Subcutaneous preadipocyte (primary cell): ENCODE measurements at places on chromosomes 1 and 21. TPM values are rescaled to one million over a fixed set of nuclear protein-coding genes. Genes with fewer than 3 reads are reported as not detected.

CPTP gene
- 12.5 and 12.9 TPM in 2 replicates for total RNA-seq

POGK gene
- 23.1 and 30.9 TPM in 2 replicates for total RNA-seq

EFCAB14 gene
- 41.5 and 59.4 TPM in 2 replicates for total RNA-seq

URB1 gene
- total RNA-seq, result 26.5 and 41.6 TPM in 2 replicates

PLCH2 gene
- 0.20 TPM in 1 of 2 replicates, not detected in the other for total RNA-seq

FNDC5 gene
- 0.20 and 0.37 TPM in 2 replicates for total RNA-seq

TLCD4 gene
- total RNA-seq, result under 0.01 and 1.2 TPM in 2 replicates

GDAP2 gene
- 14.3 and 21.9 TPM in 2 replicates for total RNA-seq

TFF1 gene
- total RNA-seq, result not detected in 2 replicates

VCAM1 gene
- total RNA-seq, result 0.20 and 0.37 TPM in 2 replicates

C1QC gene
- not detected in 2 replicates for total RNA-seq

ZNF683 gene
- not detected in 2 replicates for total RNA-seq

SLAMF1 gene
- total RNA-seq, result not detected in 2 replicates

FAM72B gene
- 1.8 and 5.3 TPM in 2 replicates for total RNA-seq

C1orf94 gene
- total RNA-seq, result under 0.01 TPM in 1 of 2 replicates, not detected in the other

C1orf21 gene
- 8.6 and 17.3 TPM in 2 replicates for total RNA-seq

CLDN17 gene
- not detected in 2 replicates for total RNA-seq

BLACAT1 gene
- under 0.01 TPM in 1 of 2 replicates, not detected in the other for total RNA-seq

IFI44L gene
- 13.6 and 15.2 TPM in 2 replicates for total RNA-seq

USH2A gene
- total RNA-seq, result under 0.01 TPM in 1 of 2 replicates, not detected in the other

NFASC gene
- 11.9 and 12.1 TPM in 2 replicates for total RNA-seq

SLC50A1 gene
- total RNA-seq, result 26.8 and 30.1 TPM in 2 replicates

TMEM201 gene
- total RNA-seq, result 10.7 and 18.0 TPM in 2 replicates

TMEM9 gene
- 23.1 and 28.7 TPM in 2 replicates for total RNA-seq

CRB1 gene
- under 0.01 and 0.20 TPM in 2 replicates for total RNA-seq

CRABP2 gene
- total RNA-seq, result 27.2 and 45.6 TPM in 2 replicates

DNAI4 gene
- 3.5 and 5.1 TPM in 2 replicates for total RNA-seq

LYPD8 gene
- total RNA-seq, result not detected in 2 replicates

CD55 gene
- 33.8 and 50.4 TPM in 2 replicates for total RNA-seq

MRPL39 gene
- total RNA-seq, result 52.2 and 54.0 TPM in 2 replicates

SPATA45 gene
- not detected in 2 replicates for total RNA-seq

OR2T35 gene
- not detected in 2 replicates for total RNA-seq
